Hypothalamus (tissue), 51 donors: ENCODE measurements at places on chromosomes 4 and X.

- no peak for DNase-seq
These were observed 214.0 kb upstream of the WDFY3 start for GRCh38 chr4:85180533-85180932.

DNA sequence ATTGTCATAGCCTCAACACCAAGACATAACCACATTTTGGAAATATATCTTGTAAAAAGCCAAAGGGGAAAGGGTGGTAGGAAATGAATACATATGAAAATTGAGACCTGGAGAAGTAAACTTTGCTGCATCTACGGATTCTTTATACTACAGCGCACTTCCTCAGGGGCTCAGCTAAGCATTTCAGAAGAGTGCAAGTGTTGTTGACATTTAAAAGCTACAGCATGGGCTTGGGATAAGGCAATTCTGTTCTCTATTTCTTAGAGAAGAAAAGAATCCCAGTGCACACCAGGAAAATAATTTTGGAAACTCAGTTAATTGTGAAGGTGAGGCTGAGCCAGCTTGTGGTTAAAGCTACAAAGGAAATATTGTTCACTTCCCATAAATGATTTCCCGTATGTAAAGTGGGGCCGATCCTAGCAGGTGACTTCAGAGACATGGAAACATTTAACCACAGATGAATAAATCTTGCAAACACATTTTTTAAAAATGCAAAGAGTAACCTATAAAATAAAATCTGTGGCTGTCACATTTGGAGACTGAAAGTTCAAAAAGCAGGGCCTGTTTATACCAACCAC lies 12.6 kb upstream of the GBA3 start:
- no peak for DNase-seq

GRCh38 chrX:46984705-46985104 lies 72.5 kb downstream of the JADE3 start:
- DNase-seq: no peak

- DNase-seq: no peak
These were observed 50.5 kb upstream of the PUDP start for GRCh38 chrX:7198499-7198898.

GRCh38 chr4:19844446-19844845 lies 407.3 kb upstream of the SLIT2 start:
- DNase-seq: no peak

GRCh38 chr4:75708218-75708691 lies 16.1 kb upstream of the USO1 start:
- no peak for DNase-seq

DNA sequence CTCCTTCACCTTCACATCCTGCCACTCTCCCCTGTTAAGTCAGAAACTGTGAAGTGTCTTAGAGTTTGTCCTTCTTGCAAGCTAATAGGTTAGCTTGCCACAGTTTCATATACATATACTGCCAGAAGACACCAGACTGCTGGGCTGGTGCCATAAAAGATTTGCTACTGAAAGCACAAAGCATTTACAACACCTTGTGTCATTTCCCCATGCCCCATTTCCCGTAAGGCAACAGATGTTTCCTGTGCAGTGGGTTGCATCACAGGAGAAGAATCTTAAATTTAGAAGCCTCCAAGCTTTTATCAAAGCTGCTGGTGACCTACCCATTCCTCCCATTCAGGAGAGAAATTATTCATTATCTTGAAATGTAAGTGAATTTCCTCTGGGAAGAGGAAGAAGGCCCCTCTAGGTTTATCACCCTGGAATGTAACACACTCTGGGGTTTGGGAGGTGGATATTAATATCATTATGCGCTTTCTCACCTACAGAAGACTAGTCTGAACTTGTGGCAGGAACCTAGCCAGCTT lies 34.5 kb upstream of the RAB33B start:
- no peak for DNase-seq

DNA sequence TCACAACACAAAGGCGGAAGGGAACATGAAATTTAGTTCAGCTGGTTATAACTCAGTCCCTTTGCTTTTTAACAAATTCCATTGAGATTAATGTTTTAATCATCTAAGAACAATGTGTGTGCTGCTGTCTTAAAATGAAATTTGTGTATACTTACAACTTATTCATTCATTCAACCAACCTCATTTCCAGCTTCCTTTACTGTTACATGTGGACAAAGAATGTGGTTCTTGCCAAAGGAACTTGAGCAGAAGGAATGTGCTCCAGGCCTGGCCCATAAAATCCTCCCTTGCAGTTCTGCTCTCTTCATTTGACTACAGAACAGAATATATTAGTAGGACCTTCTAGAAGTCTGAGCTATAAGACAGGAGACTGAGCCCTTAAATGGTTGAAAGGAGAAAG lies 176.8 kb upstream of the GLRA2 start:
- DNase-seq: no peak

DNA sequence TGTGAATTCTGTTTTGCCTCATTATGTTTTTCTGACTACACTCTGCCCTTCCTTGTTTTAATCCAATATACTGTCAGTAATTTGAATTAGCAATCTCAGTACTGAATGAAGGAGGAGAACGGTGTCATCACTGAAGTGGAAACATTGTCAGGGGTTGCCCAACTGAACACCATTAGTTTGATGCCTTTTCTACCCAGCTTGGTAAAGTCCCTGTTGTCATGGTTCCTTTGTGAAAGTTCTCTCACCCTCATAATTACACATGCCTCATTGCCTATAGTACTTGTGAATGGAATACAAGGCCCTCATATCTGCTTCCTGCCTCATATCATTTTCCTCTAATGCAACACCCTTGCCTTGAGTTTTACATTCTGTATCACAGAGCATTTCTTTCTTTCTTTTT lies 76.9 kb downstream of the RRAGB start:
- DNase-seq: no peak

GRCh38 chr4:186029571-186030398 lies 39.2 kb upstream of the TLR3 start:
- DNase-seq: peak; percentile 7

GRCh38 chrX:72309297-72310071 lies 3.8 kb upstream of the CITED1 start:
- no peak for DNase-seq

- DNase-seq: no peak
These were observed 1084.9 kb downstream of the RPA4 start for GRCh38 chrX:97968376-97969163.

GRCh38 chrX:20005883-20006282 lies 15.0 kb upstream of the BCLAF3 start:
- DNase-seq: no peak

GRCh38 chrX:41133551-41133950 lies 48.3 kb downstream of the USP9X start:
- DNase-seq: no peak

DNA sequence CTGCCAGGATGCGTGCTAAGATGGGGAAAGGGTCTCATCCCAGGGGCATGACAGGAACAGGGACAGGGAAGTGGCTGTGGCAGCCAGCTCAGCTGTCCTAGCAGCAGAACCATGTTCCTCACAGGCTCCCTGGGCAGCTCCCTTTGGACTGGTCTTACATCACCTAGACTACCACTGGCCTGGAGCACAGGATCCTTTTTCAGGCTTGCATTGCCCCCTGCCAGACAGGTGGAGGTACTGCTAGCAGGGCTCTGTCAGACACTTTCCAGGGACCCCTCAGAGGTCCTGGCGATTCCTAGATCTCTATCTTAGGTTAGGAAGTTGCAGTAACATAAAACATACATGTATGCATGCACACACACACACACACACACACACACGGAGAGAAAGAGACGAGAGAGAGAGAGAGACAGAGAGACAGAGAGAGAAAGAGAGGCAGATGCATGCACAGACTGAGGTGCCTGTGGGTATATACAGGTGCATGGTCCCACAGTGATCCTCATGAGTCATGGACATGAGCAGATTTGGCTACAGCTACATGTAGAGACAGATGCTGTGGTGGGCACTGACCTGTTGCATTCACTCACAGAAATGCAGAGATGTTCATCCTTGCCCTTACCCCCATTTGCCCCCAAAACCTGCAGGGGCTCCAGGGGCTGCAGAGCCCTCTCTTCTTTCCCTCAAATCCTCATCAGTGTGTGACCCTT lies 63.6 kb downstream of the STARD8 start:
- DNase-seq: no peak

GRCh38 chrX:153414856-153415510 lies 3.7 kb downstream of the ZFP92 start:
- no peak for DNase-seq

DNA sequence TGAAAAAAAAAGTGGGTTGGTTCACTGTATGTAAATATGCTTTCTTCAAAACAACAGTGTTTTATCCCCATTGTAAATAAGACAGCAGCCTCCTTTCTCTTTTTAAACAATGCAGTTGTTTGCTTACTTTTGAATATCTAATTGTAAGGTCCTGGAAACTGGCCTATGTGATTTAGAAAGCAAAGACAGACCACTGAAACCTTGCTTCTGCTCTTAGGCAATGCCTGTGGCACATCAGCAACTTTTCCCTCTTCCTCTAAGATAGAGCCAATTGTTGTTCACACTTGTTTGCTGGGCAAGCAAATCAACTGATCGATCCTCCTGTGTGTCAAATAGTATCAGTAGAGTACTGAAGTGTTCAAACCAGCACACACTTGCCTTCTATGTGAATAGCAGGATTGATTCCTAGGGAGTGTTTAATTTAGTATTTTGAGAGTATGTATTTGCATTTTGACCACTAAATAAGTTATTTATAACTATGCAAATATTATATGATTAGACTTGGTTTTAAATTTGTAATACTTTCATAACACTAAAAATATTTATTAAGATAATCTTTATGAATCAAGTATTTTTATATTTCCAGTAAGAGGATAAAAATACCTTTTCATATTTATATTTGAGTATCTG lies 55.4 kb upstream of the GRPR start:
- no peak for DNase-seq

DNA sequence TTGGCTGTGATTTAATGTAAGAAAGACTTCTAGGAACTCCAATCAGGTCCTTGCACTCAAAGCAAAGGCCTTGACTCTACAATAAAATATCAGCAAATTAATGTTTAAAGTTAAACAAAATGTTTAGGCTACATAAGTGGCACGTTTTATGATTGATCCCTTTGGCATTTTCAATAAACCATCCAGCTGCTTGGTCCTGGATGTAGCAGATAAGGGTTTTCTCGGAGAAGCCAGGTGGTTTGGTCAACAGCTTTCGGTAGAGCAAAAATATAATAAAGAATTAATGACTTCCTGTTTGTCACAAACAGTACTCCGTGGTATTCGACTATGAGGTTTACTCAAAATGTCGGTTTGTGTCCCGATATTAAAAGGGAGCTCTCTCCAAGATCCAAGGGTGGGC lies 95.8 kb downstream of the GEMIN8 start:
- DNase-seq: no peak

DNA sequence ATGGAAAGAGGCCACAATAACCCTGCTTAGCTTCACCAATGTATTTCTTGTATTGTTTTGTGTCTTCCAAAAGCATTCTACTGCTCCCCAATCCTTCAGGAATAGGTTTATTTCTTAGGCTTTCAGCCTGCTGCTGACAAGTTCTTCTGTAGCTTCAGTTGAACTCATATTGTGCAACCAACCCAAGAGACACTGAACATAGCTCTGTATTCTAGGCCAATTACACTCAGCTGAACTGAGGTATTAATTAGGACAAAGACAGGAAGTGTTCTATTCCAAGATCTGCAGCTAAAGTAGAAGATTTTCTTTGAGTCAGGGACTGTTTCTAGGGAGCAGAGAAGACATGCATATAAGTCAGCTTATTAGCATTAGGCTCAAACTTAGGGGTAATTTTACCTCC lies 151.8 kb downstream of the LHFPL1 start:
- no peak for DNase-seq

DNA sequence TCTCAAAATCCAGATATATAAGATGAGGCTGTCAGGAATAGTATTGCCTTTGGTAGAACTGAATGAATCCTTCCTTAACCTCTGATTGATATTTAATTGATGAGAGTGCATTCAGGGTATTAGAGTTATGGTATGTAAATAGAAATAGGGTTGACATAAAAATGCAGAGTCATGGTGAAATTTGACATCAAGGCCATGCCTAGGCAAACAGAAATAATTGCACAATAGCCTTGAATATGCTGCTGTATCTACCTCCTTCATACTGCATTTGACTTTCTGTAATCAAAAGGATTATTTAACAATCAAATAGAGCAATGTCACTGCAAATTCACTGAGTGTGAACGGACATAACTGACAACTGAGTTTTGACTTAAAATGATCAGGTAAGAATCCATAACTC lies 1316.3 kb downstream of the STIM2 start:
- DNase-seq: no peak
